ENCODE measurements at places on chromosomes 1 and 21. TPM values are rescaled to one million over a fixed set of nuclear protein-coding genes. Genes with fewer than 3 reads are reported as not detected.

GRCh38 chr1:39293375-39294070, 89.0 kb downstream of the MACF1 start:
- DNase-seq, result no peak

DNA sequence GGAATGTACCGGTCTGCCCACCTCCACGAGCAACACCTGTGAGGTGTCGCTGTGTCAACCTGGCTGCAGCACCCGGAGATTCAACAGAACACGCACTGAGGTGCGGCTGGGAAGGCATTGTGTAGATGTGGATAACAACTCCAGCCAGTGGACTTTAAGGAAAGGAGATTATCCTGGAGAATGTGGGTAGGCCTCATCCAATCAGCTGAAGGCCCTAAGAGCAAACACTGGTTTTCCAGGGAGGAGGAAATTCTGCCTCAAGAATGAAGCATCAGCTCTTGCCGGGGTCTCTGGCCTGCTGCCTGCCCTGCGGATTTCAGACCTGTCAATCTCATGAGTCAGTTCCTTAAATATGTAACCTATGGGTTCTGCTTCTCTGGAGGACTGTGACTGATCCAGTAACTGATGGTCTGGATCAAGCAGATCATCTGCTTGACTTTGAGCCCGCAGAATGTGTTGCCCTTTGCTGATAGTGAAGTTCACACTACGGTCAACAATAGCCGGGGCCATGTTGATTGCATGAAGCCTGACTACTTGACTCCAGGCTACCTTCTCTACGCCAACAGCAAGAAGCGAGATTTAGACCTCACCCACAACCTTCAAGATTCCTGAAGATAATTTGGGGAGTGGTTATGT, 15.9 kb upstream of the PRDM15 start:
- DNase-seq, result no peak

Gene RIT1
- 13.6 TPM for polyA plus RNA-seq

DNA sequence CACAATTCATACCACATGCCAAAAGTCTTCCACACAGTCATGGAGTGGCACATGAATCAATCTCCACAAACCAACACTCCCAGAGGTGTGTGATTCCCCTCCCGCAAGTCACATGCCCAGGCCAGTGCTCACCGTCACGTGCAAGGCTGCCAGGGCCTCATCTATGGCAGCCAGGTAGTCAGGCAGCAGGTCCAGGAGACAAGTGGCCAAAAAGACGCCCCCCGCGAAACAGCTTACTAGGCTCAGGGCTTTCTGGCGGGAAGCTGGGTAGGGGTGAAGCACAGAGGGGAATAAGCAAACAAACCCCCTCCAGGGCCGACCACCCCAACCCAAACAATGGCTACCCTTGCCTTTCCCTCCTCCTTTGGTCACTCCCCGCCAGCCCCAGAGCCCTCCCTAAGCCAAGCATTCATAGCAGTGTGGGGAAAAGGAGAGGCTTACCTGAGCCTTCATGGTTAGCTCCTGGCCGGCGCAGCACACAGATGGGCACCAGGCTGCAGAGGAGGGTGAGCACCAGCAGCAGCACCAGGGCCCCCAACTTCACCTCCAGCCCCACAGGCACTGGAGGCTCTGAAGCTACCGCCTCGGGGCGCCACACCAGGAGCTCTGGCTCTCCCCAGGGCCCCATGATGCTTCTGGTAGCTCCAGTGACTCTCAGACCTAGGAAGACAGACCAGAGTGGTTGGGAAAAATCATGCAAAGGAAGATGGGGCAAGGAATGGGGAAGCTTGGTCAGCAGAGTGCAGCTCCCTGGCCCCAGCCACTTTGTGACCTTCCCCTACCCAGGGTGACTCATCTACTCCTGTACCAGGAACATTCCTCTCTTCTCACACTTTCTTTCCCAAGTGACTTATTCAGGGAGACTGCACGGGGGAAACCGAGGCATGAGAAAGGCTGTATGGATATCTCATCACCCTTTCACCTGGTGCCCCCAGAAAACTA, 978 bp downstream of the SLC39A1 start:
- no peak for DNase-seq

DNA sequence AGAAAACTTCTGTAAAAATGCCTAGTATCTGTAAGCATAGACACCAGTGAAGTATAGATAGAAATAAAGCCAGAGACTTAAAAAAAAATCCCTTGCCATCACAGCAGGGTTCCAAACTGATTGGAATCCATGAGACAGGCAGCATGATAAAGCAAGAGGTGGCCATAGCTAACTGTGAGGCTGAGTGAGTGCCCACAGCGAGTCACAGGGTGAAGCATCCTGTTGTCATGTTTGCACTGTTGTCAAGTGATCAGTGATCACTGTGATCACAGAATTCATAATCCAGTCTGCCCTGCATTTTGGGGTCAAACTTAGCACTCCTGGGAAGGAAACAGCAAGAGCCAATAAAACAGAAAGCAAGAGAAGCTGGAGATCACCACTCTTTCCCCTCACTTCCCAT, 33.3 kb downstream of the LRRC8B start:
- no peak for DNase-seq

DNA sequence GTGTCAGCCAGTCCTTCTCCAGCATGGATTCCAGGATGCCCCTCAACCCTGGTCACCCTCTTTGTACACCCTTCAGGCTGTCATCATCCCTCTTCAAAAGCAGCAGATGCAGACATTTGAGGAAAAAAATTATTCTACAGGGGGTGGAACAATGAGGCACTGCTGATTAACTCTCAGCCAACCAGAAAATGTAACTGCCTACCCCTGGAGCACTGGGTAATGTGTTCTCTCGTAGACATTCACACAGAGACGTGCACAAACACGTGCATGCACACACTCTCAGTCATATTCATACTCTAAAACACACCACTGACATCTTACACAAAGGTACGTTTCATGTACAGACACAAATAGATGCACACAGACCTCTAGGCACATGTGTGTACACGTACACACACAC, 175.4 kb downstream of the TRABD2B start:
- no peak for DNase-seq

DNA sequence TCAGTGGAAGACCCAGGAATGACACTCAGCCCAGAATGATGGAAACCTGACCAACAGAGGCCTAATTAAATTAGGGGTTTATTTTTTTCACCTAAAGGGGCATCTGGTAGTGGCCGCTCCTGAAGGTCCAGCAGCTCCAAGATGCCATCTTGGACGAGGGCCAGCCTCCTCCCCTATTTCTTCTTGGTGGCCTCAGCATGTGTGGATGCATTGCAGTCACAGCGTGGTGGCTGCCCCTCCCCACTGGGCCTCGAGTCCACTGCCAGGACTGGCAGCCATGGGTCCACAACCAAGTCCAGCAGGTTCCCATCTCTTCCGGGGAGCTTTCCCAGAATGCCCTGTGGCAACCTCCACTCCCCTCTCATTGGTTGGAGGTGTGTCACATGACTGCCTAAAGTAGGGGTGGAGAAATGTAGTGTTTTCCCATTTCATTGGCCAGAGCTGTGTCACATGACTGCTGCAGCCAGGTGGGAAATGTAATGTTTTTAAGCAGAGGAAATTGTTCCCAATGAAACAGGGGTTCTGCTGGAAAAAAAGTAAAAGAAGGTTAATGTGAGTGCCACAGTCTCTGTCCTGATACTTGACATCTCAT, 628.2 kb downstream of the PTPRU start:
- DNase-seq, result no peak

GRCh38 chr1:214843281-214843680, 239.3 kb upstream of the KCNK2 start:
- DNase-seq, result no peak

DNA sequence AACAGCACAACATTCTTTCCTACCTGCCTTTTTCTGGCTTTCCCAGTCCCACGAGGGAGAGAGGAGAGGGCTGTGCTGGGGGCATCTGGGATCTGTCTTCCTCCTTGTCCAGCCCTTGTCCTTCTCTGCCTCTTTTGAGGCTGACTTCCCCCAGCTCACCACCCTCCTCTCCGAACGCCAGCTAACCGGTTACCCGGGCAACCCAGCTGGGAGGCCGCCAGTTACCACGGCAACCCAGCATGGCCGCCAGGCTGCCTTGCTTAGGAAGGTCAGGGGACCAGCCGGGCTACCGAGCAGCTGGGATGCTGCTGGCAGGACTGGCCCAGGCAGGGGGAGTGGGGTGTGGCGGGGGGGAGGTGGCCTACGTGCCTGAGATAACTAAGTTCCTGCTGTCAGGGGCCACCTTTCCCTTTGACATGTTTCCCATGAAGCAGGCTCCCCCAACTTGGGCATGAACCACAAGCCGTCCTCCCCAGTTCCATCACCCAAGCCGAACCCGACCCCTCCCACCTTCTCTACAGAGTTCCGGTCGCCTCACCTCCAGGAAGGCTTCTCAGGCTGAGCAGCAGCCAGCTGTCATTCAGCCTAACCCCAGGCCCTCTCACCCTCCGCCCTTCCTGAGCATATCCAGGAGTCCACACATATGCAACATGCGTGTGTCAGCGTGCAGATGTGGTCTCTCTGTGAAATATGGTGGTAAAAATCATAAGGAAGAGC, 8.7 kb downstream of the PLEKHA6 start:
- no peak for DNase-seq

DNA sequence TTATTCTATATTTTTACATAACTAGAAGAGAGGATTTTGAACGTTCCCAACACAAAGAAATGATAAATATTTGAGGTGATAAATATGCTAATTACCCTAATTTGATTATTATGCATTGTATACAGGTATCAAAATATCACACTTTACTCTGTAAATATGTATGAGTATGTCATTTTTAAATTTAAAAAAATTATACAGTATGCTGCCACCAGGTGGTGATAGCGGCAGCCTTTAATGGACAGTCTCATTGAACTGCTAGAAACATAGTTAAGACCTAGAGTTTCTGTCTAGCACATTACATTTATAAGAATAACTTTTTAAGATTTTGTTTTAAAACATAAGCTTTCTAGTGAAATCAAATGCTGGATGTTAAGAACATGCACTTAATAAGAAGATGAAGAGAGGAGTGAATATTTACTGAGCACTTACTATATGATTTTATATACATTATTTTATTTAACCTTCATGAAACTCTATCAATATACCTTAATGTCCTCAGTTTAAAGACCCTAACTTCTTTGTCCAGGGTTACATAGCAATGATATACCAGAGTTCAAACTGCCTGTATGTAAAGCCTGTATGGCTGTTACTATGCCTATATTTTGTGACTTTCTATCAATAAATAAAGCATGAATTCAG, 207.1 kb downstream of the NUF2 start:
- DNase-seq, result no peak

Gene HES3
- not detected for polyA plus RNA-seq

Gene CYP4A22
- not detected for polyA plus RNA-seq

Gene NRIP1
- polyA plus RNA-seq, result 1.5 TPM

Gene UBR4
- polyA plus RNA-seq, result 34.2 TPM

Gene SH3GLB1
- 58.0 TPM for polyA plus RNA-seq

DNA sequence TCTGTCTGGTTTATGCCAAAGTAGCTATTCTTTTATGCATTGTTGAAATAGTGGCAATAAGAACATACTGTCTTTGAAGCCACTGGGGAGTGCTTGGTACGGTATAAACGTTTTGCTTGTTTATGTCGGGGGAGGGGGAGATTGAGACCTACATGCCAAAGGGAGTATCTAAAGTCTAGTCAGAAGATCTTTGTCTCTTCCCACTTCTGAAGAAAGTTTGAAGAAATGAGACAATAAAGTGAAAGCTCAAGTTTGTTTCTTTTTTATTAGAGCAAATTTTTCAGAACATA, 6.8 kb downstream of the AKIRIN1 start:
- no peak for DNase-seq

GRCh38 chr1:1889090-1889750, 1.7 kb downstream of the GNB1 start:
- DNase-seq, result no peak

- DNase-seq, result no peak
Measured at GRCh38 chr1:96256130-96256790, 465.3 kb upstream of the PTBP2 start.

Gene GUCA2A
- polyA plus RNA-seq, result not detected

Gene EFCAB7
- polyA plus RNA-seq, result 7.2 TPM

- DNase-seq, result no peak
Measured at GRCh38 chr1:65388908-65389695, 31.4 kb upstream of the LEPR start.

Gene TMCO4
- polyA plus RNA-seq, result 16.4 TPM

Gene PPP1R8
- polyA plus RNA-seq, result 10.2 TPM

DNA sequence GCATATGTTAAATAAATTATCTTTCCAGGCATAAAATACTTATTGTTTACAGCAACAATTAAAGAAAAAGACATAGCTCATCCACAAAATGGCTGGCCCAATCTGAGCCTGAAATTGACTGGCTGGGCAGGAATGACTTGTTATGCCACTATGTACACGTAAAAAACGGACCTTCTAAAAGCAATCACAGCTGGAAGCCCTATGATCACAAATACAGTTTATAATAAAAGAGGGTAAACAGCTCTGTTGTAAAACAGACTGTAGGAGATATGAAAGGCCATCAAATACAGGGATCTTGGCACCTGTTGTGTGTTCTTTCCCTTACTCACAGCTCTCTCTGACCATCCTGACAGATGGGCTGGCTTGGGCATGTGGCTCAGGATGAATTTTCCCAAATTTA, 70.5 kb upstream of the DMRTA2 start:
- no peak for DNase-seq

- DNase-seq, result no peak
Measured at GRCh38 chr21:14046401-14046800, 164.4 kb downstream of the LIPI start.

Gene PDPN
- not detected for polyA plus RNA-seq

Data from GM12878 (cell line).